ENCODE measurements at places on chromosomes 2 and 18.

- DNase-seq = no peak
These were observed 2.3 kb upstream of the DCDC2C start for GRCh38 chr2:3701071-3701470.

- DNase-seq = no peak
These were observed 188.3 kb downstream of the ANKRD30B start for GRCh38 chr18:14936313-14936712.

DNA sequence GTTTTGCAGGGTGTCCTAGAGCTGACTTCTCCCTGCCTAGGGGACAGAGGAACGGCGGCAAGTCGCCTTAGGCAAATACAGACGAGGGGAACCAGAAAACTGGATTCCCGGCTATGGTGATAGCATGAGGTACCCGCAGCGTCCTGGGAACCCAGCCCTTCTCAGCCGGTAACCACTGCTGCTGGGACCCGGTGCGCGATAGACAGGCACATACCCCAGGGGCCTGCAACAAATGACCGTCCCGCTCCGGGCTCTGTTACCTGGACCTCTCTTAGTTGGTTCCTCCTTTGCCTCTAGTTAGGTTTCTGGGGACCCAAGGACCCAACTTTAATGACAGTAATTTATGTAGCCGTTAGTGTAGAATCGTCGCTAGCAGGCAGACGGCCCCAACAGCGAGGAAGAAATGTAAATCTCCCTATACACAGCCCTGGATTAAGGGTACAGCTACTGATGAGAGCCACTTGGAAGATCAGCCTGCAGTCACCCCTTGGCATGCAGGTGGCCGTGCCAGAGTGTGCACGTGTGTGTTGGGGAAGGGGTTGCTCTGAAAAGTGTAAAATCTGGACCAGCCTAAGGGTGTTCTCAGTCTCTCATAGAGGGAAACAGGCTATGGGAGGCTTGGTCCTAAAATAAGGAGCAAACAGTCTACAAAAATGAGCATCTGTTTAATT lies 819 bp upstream of the SERPINE2 start:
- peak; percentile 62 for DNase-seq

- no peak for DNase-seq
These were observed 127.6 kb upstream of the TWIST2 start for GRCh38 chr2:238720232-238720672.

DNA sequence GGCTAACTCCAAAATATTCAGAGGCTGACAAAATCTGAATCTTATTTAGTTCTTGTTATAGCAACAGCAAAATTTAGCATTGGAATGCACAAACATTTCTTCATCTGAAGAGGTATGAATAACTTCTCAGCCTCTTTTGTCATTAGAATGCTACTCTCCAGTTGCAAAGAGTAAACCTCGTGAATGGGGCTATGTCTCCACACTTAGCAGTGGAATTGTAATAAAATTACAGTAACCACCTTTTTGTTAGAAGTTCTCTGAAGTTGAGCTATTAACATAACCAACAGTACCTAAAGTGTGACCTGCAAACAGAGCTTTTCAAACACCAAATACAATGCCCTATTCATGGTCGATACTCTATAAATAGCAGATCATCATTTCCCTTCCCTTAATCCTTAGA lies 50.2 kb upstream of the GALNT3 start:
- no peak for DNase-seq

- DNase-seq = peak; percentile 14
These were observed 441.5 kb upstream of the POU3F3 start for GRCh38 chr2:104412384-104412783.

- no peak for DNase-seq
These were observed 18.4 kb downstream of the L3MBTL4 start for GRCh38 chr18:6396276-6396675.

GRCh38 chr18:47283476-47283875 lies 32.0 kb upstream of the SKOR2 start:
- no peak for DNase-seq

- no peak for DNase-seq
These were observed 22.1 kb downstream of the CERS6 start for GRCh38 chr2:168478206-168478605.

DNA sequence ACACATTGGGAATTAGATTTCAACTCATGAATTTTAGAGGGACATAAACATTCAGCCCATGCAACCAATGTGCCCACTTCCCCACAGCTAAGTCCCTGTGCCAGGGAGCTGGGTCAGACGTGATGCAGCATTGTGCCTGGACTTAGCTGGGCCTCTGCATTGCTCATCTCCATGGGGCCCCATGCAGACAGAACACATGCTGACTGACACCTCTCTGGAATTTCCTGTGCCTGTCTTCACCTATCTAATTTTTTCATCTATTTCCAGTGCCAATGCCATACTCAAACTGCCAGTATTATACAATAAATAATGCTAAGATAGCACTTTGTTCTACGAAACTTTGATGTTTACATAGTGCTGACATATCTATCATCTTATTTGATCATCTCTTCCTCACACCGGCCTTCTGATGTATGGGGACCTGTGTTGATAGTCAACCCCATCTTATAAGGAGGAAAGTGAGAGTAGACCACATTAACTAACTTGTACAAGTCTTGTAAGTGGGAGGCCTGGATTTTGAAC lies 92.2 kb downstream of the CDC42EP3 start:
- DNase-seq = no peak

GRCh38 chr2:78676921-78677696 lies 348.4 kb upstream of the REG3G start:
- DNase-seq = no peak

GRCh38 chr2:217228732-217229131 lies 368.9 kb upstream of the TNP1 start:
- DNase-seq = no peak
